ENCODE measurements at places on chromosomes 5 and 9.

GRCh38 chr5:86679529-86679928 lies 61.8 kb downstream of the COX7C start:
- DNase-seq = no peak

DNA sequence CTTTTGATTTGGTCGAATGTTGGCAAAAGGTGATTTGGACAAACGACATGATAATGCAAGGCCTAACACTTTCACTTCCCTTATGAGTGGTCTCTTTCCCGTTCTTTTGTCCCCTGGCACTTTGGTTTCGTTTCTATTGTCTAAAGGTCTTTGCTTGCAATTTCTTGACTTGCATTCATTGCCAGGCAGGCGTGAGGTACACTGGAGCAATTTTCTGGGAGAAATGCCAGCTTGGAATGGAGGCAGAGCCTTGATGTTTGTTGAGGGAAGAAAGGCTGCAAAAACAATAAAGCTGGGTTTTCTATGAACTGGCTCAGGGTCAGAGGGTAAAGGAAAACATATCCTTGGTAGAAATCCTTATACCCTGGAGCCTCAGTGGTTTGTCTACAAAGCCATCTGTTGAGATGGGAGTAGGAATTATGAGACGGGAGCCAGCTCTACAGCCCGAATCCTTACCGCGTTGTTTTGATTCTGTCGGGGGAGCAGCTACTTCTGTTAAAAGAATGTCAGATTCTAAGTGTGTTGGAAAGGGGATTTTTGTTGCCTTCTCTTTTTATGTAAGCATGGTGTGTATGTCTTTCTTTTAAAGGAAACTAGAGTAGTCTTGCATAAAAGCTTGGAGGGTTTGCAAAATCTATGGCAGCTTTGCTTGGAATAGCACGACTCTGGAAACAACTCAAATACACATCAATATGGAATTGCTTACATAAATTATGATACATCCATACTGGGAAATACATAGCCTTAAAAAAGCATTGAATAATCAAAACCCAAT lies 158.9 kb downstream of the RMI1 start:
- DNase-seq = no peak

GRCh38 chr5:77928776-77929300 lies 152.7 kb upstream of the TBCA start:
- no peak for DNase-seq

DNA sequence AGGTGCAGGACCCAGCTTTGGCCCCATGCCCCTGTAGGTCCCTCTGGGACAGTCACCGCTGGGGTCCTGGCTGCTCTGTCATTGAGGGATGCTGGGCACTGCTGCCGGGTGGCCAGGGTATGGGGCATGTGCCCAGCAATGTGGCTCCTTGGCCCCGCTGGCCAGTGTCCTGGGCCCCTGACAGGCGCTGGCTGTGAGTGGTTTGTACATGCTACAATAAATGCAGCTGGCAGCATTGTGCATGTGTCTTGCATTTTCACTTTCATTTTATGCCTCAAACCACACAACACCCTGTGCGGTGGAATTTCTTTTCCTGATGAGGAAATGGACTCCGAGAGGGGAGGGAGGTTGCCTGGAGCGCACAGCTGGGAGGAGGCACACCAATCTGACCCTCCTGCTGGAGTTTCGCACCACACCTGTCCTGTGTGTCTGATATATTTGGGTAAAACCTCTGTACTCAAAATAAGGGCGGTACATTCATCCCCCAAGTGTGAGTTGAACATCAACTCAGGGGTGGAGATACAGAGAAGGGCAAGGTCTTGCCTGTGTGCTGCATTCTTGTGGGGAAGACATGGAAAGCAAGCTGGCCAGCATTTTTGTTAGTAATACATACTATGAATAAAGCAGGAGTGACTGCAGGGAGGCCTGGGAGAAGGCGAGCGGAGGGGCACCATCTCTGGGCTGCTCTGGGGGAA lies 11.7 kb downstream of the TSPAN17 start:
- DNase-seq = no peak

GRCh38 chr5:178474562-178475184 lies 115.5 kb downstream of the COL23A1 start:
- DNase-seq = no peak

DNA sequence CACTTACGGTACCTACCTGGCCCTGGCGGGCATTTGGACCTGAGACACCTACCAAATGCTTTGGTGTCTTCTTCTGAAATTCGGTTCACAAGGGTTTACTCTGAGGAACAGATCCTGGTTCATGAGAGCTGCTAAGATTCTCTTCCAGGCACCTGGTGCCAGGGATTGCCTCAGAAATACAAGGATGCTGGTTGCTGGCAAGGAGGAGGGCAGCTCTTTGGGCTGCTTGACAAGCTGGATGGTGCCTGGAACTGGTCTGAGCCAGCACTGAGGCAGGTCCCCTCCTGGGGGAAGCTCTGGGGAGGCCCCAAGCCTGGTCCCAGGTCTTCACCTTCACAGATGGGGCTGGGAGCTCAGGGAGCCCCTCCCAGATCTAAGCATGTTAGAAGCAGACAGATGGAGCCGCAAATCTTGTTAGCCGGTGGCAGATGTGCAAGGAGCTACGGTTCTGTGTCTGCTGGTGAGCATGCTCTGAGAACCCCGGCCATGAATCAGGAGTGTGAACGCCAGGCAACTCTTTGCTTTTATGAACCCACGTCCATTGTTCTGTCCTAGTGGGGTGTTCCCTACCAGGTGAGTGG lies 16.3 kb downstream of the FABP6 start:
- no peak for DNase-seq

GRCh38 chr5:56279979-56280378 lies 46.8 kb upstream of the ANKRD55 start:
- no peak for DNase-seq

- DNase-seq = no peak
Observed at GRCh38 chr5:10653751-10654400, 90.0 kb downstream of the ANKRD33B start.

GRCh38 chr9:2230362-2230761 lies 215.2 kb downstream of the SMARCA2 start:
- no peak for DNase-seq

GRCh38 chr9:110143950-110144545 lies 63.9 kb downstream of the C9orf152 start:
- no peak for DNase-seq

All from activated naive CD4-positive, alpha-beta T cell (primary cell).